ENCODE measurements at places on chromosomes 7 and 10.

GRCh38 chr10:87615856-87616255 is 43.8 kb upstream of the PAPSS2 start:
- no peak for DNase-seq

DNA sequence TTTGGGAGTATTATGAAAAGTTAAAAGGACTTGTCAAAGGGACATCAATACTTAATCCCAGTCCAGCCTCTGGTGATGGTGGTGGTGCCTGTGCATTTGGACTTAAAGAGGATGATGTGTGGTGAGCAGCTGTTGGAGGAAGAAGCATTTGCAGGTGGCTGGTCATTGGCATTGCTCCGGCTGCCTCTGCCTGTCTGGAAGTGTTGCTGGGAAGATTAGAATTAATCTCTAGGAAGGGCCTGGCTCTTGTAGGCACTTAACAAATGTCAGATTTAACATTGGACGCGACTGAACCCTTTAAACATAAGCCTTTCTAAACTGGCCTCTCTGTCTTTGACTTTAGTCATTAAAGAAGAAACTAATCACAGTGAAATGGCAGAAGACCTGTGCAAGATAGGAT is 58.8 kb downstream of the FIGNL1 start:
- DNase-seq: no peak

DNA sequence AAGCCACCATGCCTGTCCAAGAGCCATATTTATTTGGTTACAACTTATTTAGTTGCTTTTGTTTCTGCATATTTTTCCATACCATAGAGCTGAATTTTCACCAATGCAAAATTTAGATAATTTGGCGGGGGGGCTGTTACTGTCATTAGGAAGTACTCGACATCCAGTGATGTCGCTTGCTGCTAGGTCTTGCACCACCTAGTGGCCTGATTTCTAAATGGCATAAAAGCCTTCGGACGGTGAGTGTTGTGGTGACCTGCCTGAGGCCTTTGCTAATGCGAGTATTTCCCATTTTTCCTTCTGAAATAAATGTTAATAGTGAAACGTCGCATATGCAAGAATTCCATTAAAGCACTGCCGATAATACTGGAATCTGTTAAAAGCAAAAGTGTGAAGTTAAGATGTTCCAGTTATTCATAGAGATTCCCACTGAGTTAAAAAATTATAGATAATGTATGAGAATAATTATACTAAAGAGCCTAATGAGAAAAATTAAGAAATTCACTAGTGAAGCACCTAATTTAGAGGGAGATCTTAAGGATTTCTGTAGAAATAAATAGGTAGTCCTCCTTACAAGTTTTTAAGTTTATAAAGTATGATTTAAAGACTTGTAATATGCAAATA is 86.1 kb upstream of the DNAJB6 start:
- no peak for DNase-seq

GRCh38 chr10:58937423-58937822 is 239.0 kb upstream of the PHYHIPL start:
- no peak for DNase-seq

DNA sequence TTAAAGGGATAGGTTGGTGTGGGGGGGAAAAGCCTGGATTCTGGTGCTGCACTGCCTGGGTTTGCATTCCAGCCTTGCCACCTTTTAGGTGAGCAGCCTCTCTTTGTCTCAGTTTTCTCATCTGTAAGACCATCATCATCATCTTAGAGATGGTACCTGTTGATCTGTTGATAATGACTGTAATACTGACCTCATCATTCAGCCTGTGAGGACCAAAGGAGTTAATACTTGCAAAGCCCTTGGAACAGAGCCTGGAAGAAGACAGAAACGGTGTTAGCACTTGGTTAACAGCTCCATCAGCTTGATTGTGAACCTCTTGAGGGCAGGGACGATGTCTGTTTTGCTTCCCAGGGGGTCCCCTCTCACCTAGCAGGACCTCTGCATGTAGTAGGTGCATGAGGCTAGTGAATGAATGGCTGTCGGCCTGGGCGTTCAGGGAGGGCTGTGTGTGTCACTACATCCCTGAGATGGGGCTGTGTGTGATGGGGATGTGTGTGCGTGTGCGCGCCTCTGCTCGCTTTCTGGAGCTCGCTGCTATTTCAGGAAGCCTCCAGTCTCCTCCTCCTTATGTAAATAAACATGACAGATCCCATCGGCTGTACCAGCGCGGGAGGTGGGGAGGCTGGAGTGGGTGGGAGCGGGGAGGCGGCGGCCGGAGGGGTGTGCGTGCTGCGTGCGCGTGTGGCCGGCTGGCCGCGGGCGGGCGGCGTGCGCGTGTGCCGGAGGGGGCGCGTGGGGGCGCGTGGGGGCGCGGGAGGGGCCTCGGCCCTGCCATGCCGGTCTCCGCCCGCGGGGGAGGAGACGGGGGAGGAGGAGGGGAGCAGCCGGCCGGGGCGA is 61.2 kb downstream of the NEURL1 start:
- DNase-seq: no peak

DNA sequence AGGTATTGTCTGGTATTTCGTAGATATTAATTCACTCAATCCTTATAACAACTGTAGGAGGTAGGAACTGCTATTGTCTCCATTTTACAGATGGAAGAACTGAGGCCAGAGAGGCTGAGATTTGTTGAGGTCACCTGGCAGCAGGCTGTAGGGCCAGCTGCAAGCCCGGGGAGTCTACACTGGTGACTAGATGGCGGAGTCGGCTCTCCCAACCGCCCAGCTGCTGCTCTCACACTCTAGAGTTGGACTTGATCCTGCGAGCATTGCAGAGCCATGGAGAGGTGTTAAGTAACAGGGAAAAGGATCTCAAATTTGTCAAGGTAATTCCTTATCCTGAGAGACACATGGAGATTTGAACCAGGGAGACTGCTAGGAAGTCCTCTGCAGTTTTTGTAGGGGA is 124.1 kb downstream of the CAMK1D start:
- no peak for DNase-seq

DNA sequence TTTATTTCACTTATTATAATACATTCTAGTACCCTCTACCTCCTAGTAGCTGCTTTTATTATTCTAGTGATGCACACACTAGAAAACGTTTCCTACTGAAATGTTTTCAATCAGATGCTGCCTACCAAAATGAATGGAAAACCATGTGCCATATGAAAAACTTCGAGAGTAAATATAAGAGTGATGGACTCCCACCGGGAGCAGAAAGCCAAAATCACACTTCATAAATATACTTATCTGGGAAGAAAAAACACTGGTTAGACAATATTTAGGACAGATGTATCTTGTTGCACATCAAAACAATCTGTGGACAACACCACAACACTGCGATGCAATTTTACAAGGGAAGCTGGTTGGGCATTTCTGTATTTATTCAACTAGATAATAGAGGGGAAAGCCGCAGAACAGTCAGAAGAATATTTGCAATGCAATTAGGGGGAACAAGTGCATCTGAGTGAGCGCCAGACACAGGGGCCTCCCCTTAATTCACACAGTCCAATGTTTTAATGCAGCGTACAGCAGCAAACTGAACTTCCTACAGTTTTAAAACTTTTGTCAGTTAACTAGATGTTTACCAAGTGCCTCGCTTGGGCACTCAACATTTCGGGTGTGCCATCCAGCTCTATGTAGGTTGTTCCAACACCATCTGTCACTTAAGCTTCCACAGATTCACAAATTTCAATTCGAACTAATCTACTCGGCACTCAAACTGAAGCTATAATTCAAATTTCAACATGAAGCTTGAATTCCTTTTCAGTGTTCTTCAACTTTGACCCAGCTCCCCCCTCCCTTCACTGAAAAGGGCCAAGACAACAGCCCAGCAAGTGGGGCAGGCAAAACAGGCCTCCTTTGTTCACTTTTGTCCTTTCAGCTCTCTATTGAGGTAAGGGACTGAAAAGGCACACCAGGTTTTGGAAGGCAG is 7.4 kb downstream of the NRCAM start:
- no peak for DNase-seq

DNA sequence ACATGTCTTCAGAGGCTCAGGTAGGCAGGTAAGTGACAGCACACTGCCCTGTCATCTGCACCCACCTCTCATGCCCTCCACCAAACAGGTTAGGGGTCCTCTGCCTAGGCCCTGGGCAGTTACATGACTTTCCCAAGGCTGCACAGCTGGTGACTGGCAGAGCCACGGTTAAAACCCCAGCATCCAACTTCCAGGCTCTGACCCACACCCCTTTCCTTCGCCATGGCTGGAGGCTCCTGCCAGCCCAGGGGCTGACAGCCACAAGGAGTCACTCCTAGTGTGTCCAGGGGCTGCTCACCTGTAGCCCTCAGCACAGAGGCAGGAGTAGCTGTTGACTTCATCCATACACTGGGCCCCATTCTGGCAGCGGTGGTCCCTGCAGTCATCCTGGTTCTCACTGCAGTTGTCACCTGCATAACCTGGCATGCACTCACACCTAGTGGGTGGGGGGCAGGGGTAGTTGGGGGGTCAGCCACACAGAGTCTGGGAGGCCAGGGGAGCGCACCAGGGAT is 175.0 kb downstream of the SLIT1 start:
- no peak for DNase-seq

- DNase-seq: no peak
These were observed 167.8 kb downstream of the KIF20B start for GRCh38 chr10:89869180-89869579.

GRCh38 chr7:34016876-34017275 is 111.5 kb downstream of the BMPER start:
- DNase-seq: no peak

GRCh38 chr7:151035026-151035717 is 6.9 kb downstream of the ABCB8 start:
- no peak for DNase-seq

- DNase-seq: no peak
These were observed 9.5 kb downstream of the CPED1 start for GRCh38 chr7:120997882-120998474.

GRCh38 chr7:154647625-154648024 is 355.3 kb downstream of the PAXIP1 start:
- no peak for DNase-seq

DNA sequence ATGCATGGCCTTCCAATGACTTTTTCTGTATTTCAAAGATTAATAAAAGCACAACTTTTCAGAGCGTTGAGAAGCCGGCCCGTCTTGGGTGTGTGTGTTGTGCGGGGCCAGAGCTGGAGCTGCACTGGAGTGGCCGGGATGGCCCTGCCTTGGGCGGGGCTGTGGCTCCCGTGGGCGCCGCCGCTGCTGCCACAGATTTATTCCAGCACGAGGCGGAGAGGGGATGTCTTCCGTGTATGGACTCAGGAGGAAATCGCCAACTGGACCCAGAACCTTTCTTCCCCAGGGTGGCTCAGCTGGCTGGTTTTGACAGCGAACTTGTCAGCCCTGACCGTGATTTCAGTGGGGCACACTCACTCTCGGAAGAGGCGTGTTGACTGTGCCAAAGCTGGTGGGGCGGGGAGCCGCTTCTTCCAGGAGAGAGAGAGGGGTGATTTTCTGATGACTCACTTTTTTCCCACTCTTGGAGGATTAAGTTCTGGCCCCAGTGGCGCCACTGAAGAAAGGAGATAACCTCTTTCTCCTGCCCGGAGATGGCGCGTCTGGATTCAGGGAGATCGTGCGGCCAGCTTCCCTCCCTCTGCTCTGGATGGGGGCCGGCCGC is 72.4 kb downstream of the DNAJB6 start:
- DNase-seq: no peak

DNA sequence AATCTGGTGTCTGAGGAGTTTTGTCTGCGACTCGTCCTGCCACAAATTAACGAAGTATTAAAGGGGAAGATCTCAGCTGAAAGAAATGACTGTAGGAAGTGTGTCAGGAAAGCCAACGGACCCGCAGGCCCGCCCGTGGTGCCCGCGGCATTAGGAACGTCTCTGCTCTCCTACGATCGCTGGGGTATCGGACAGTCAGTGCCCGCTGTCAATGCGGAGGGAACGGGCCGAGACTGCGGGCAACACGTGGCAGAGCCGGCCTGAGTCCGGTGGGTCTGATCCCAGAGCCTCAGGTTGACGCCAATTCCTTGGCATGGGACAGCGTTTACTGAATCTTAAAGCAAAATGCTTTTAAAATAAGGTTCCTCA is 128.7 kb downstream of the KBTBD2 start:
- DNase-seq: no peak

- DNase-seq: no peak
These were observed 617.9 kb upstream of the POT1 start for GRCh38 chr7:125547505-125547904.

DNA sequence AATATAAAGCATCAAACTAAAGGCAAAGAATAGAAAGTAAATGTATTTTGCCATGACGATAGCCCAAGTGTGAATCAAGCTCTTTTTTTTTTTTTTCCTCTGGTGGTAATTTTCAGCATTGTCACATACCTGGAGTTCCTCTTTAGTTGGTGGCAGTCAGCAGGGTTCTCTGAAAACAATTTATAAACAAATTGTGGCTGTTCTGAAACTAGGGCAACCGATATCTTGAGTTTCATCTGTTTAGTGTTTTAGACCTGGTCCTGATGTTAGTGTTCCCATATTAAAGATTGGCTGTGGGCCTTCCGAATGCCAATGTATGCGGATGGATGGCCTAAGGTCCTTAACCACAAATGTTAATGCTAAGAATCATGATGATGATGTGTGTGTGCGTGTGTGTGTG is 713.1 kb downstream of the GATA3 start:
- no peak for DNase-seq

DNA sequence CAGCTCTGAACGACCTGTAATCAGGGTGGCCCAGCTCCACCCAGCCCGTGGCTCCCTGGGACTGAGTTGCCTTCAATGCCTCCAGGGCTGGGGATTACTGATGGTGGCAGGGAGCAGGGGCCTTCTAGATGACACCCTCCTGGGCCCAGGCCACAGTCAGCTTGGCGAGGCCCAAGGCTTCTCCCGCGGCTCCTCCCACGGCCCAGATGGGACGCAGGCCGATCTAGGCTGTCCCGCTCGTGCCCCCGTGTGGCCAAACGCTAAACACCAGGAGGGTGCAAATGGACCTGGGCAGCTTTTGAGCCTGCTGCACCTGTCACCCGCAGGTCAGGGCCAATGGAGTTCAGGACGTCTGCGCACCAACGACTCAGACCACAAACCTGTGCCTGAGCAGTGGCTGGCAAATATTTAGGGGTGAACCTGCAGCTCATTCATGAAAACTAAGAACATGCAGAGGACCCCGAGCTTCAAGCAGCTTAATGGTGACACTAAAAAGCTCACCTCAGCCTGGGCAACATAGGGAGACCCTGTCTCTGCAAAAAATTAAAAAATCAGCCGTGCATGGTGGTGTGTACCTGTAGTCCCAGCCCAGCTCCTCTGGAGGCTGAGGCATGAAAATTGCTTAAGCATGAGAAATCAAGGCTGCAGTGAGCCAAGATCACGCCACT is 43.2 kb downstream of the ASB13 start:
- DNase-seq: peak; percentile 47

DNA sequence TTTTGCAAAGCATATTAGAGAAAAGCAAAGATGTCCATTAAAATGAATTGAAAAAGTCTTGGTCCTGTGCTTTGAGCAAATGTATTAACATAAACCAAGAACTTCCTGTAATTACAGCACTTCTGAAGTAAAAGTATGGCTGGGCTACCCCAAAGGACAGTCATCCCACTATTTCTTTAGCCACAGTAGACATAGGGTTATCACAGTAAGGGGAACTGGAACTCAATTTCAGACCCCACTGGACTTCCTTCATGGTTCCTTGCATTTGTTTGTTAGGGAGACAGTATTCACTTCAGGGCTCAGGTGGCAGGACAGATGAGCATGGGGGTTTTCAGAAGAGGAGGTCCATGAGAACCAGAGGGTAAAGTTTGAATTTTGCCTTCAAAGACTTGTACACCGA is 203.1 kb upstream of the PDE1C start:
- no peak for DNase-seq
